NCI-H510A (cell line): ENCODE measurements at places on chromosomes 7 and 10.

- DNase-seq: no peak
Observed at GRCh38 chr10:43225787-43226153, 41.1 kb downstream of the RASGEF1A start.

- DNase-seq: no peak
Observed at GRCh38 chr7:123537026-123537642, 2.7 kb upstream of the IQUB start.

DNA sequence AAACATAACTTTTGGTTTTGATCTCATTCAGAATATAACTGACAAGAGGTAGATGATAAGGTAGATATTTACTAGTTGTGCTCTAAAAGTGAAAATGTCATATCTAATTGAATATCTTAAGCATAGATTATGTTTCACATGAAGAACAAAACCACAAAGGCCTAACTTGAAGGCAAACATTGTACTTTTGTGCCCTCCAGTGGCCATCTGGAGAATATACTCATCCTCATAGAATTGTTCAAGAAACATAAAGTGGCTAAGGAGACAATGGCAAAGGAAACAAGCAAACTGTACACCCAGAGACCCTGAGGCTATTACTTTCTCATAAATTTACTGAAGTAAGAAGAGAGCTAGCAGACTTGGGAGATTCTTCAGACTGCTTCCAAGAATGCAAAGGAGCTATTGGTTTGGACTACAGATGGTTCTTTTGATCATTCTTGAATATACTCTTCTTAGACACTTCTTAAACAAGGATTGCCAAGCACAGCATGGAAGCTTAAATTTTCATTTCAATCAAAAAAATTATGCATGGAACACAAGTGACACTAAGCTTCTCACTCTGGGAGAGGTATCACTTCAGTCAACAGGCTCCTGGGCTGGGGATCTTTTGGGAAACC lies 98.2 kb upstream of the DKK1 start:
- DNase-seq: no peak

- no peak for DNase-seq
Observed at GRCh38 chr10:113020475-113020753, 70.4 kb downstream of the TCF7L2 start.

GRCh38 chr10:2978574-2979273 lies 88.6 kb upstream of the PFKP start:
- DNase-seq: no peak

GRCh38 chr10:11245510-11245909 lies 227.8 kb downstream of the CELF2 start:
- DNase-seq: no peak

DNA sequence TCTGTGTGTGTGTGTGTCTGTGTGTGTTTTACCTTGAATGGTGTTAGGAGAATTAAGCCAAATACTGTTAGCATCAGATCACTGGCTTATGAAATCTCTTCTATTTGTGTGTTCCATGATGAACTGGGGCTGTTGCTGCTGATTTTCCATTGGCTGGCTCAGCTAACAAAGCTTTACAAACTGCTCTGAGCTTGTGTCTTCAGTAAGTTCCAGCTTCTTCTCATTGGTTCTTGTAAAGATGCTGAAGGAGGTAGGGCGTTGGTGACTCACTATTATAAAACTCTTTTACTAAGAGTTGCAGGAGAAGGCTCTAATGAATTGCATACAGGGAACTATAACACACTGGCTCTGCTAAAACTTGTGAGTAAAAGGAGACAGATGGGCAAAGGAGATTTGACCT lies 136.4 kb upstream of the PRKCQ start:
- no peak for DNase-seq

- DNase-seq: no peak
Observed at GRCh38 chr7:91618776-91619765, 261.4 kb downstream of the MTERF1 start.

DNA sequence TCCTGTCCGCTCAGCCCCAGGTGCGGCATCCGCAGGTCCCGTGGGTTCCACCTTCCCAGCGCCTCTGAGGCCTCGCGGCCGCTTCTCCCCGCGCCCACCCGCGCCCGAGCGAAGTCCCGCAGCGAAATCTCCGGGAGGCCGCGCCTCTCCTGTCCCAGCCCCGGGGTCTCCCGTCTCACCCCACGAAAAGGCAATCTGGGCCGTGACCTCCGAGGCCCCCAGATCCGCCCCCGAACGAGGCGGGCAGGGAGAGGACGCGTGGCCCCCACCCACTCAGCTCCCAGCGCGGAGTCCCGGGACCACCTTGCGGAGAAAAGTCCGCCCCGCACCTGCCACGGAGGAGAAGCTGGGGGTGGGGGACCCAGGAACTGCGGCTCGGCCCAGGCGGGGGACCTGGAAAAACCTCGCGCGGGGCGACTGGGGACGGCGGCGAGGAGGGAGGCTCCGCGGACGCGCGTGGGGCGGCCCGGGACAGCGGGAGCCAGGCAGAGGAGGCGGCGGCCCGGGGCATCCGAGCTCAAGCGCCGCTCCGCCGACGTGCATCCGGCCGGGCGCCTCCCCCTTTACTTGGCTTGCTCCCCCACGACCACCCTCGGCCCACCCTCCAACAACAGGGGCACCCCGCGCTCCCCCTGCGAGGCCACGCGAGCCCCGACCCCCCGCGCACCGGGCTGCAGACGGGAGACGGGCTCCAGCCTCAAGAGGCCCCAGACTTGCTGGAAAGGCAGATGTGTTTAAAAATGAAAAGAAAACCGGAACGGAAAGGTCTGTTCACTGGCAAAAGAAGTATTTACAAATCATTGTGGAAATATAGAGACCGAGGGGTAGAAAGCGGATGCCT lies 33.0 kb upstream of the RNF32 start:
- no peak for DNase-seq

DNA sequence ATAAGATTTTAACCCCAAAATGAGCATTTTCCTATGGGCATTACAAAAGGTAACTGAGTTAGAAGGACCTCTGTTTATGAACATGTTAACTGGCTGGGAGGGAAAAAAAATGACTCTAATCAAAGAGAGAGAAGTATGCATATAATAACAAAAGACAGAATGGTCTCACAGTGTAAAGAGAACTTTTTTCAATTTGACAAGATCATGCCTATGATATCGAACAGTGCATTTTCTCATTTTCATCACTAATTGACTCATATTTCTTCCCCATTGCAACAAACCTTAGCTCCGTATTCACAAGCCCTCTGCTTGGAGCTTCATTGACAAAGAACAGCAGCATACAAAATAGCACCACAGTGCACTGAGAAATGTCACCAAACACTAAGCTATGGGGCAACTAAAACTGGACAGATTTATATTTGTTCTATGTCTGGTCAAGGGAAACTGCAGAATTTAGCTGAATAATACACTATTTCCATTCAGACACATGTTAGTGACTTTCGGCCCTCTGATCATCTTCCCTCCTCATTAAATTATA lies 45.6 kb downstream of the SMURF1 start:
- no peak for DNase-seq

DNA sequence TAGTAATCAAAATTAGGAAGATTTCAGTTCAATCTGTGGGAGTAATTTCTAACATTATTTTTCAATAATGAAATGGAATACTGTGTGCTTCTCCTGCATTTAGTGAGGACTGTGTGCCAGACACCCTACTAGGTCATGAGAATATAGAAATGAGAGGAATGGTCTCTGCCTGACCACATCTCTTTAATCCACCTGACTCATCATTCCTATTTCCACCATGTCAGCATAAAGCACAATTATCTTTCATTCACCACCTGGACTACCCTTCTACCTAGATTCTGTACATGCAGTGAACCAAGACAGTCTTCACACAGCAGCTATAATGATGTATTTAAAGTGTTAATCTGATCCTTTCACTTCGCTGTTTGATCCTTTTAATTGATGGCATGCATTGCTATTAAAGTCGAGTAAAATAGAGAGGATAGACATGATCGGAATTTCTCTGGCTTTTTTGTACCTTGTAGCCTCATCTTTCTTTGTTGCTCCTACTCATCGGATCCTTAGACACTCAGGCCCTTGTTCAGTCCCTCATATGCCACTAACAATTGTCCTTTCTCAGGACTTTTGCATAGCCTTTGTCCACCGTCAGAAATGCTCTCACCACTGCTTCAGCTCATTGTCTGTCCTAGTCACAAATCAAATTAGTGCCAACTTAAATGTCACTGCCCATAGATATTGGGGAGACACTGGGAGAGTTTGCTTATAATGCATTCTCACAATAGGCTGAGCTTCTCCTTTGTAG lies 1037.1 kb downstream of the REEP3 start:
- no peak for DNase-seq

DNA sequence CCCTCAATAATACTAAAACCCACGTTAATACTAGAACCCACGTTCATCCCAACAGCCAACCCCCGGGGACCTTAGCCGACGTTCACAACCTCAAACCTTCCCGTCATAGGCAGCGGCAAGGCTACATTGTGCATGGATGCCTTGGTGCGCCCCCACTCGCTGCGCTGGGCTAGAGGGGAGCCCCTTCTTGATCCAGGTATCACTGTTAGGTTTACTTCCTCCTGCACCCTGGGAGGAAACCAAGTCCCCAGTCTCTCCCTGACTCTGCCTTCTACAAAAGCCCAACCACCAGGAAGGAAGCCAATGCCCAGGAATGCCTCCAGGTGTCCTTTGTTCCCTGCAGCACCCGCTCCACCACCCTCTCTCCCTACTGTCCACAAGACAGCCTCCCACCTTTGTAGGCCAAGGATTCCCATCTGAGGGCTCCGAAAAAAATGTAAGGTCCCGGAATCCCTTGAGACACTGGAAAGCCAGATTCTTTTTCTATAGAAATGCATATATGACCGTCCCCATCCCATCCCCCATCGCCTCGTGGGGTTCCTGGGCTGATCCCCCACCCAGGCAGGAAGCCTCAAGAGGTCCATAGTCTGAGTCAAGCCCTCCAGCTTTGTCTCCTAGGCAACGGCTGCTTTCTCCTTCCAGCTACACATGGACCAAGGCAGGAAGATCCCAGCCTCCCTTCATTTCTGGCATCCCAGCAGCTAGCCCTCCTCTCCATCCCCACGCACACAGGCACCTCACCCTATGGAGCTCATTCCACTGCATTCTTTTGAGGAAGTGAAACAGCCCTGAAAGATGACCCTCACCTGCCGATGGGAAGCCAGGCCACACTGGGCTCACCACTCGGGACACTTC lies 25.2 kb downstream of the CTBP2 start:
- DNase-seq: no peak

DNA sequence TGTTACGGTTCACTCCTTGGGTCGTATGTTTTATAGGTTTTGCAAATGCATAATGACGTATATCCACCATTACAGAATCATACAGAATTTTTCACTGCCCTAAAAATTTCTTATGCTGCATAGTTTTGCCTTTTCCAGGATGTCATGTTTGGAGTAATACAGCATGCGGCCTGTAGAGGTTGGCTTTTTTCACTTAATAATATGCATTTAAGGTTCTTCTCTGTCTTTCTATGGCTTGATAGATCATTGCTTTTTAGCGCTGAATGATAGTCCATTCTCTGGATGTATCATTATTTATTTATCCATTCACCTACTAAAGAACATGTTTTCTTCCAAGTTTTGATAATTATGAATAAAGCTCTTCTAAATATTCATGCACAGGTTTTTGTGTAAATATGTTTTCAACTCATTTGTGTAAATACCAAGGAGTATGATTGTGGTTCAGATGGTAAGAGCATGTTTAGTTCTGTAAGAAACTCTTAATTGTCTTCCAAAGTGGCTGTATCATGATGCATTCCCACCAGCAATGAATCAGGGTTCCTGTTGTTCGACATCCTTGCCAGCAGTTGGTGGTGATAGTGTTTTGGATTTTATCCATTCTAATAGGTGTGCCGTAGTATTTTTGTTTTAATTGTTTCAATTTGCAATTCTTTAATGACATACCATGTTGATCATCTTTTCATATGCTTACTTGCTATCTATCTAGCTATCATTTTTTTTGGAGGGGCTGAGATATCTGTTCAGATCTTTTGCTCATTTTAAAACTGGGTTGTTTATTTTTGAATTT lies 531.2 kb upstream of the GHITM start:
- DNase-seq: no peak

- DNase-seq: no peak
Observed at GRCh38 chr10:84938117-84938905, 609.9 kb downstream of the CCSER2 start.

DNA sequence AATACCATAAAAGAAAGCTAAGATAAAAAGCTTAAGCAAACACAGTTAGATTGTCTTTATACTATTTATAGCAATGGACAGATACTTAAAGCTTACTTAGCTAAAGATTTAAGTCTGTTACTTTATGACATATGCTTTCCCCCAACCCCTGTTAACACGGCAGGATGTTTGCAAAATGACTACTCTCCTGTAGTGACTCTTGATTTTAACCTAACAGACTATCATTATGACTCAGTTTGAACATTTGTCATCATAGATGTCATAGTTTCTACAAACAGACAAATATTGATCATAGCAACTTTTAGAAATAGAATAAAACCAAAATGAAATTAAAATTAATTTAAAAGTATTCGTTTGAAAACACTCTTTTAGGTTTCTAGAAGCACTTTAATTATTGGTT lies 7.8 kb upstream of the COMMD3 start:
- no peak for DNase-seq

DNA sequence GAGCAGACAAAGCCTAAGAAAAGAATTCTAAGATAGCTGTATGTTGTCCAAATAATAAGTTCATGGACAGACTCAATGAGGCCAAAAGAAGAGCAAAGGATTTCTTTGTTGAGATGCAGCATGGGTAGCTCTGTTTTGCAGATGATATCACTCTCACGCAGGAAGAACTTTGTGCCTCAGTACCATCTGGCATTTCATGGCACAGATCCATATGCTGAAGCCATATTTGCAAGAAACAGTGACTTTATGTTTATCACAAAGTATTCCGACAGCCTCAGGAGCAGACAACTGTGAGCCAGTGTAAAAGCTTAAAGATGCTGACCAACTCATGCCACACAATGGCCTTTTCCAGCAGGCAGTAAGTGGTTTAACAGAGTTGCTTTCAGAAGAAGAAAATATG lies 45.5 kb upstream of the RNF148 start:
- no peak for DNase-seq

GRCh38 chr10:1486841-1487687 lies 250.3 kb downstream of the ADARB2 start:
- no peak for DNase-seq

DNA sequence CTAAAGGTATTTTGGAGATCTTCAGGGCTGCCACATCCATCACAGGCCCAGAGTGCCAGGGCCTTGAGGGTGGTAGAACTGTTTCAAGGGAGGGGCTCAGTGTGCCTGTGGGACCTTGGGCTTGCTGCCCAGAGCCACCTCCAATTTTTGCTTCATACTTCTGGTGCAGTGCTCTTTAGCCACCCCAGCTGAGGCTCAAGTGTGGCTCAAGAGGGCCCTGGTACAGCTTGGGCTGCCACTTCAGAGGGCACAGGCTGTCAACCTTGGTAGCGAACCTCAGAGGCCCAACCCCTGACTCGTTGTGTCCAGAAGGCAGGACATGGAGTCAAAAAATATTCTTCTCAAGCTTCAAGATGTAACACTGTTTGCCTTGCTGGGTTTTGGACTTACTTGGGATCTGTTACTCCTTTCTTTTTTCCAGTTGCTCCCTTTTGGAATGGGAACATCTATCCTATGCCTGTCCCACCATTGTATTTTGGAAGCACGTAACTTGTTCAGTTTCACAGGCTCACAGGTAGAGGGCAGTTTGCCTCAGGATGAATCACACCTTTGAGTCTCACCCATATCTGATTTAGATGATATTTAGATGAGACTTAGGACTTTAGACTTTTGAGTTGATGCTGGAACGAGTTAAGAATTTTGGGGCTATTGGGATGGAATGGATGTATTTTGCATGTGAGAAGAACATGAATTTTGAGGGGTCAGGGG lies 224.8 kb downstream of the RPS24 start:
- no peak for DNase-seq
